ENCODE measurements at places on chromosomes 2 and 18.

- no peak for DNase-seq
Observed at GRCh38 chr2:62343636-62344337, 147.9 kb downstream of the B3GNT2 start.

DNA sequence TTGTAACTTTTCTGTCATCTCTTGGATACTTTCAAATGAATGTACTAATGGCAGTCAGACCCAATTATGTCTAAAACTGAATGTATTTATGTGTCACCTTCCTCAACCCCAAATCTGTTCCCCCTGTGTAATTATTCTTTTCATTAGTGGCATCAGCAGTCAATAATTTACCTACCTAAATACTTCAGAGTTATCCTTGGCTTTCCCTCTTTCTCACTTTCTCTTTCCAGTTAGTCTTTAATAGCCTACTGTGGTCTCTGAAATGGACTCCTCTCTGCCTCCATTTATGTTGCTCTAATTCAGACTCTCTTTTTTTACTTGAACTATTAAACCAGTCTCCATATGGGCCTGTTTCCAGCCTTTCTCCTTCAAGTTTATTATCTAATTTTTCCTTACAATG is 21.0 kb downstream of the C18orf63 start:
- no peak for DNase-seq

DNA sequence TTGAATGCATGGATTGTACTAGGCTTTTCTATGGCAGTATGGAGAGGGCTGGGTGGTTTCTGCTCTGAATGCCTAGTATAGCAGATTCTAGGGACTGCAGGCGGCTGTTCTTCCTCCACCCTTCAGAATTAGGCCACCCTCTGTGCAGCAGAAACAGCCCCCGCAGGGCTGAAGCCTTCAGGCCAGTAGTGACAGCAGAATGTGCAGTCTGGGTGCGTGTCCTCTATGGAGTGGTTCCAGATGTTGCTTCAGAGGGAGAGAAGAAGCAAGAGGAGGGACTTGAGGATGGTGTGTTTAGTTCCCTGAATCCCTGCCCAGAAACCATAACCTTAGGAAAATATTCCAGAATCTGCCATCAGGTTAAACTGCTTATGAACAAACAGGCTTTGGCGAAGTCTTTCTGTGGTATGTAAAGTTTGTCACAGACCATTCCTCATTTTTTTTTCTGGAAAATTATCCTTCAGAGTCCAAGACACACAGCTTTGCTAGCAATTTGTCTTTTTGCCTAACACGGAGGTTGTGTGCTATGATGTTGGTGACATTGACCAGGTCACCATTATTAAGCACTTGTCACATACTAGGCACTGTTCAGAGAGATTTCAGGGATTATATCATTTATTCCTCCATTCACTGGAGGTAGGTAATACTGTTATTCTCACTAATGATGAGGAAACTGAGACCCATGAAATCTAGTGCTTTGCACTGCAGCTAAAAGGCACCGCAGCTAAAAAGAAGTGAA is 21.1 kb downstream of the CASP10 start:
- peak; percentile 83 for DNase-seq

DNA sequence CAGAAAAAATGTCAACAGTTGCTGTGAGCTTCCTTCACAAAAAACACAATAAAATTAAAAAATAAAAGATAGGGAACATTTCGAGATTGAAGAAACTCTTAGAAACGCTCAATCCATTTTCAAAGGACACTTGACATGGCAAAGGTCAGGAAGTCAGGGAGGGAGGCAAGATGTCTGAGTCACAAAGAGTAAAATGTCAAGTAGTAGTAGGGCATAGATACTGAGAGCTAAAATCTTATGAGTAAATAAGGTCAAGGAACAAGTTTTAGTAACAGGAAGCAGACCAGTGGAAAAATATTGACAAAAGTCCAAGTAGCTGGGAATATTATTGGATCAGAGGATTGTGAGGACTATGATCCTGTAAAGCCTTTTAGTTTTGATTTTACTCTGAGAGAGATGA is 495.6 kb downstream of the TMX3 start:
- no peak for DNase-seq

GRCh38 chr18:55861266-55861665 is 273.3 kb upstream of the TCF4 start:
- peak; percentile 78 for DNase-seq

DNA sequence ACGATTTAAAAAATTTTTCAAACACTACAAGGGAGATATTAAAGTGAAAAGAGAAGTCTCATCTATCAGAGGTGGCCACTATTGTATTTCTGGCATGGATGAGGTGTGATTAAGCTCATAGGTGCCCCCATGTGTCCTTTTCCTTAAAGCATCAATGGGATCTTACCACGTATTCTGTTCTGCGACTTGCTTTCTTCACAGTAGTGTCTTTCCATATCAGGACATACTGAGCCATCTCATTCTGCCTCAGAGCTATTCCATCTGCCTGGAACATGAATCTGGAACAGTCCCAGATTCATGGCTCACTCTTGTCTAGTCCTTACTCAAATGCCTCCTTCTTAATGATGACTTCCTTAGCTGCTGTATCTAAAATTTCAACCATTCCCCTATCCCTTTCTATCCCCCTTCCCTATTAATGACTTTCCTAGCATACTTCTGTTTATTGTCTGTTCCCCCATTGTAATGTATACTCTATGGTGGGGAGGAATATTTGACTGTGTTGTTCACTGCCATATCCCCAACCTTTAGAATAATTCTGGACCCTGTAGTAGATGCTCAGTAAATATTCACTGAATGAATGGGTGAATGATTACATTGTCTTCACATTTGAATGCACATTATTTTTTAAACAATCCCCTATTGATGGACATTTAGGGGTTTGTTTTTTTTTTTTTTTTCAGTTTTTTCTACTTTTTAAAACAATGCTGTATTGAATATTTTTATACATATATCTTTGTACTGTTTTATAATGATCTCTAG is 11.1 kb downstream of the STAMBP start:
- peak; percentile 24 for DNase-seq

DNA sequence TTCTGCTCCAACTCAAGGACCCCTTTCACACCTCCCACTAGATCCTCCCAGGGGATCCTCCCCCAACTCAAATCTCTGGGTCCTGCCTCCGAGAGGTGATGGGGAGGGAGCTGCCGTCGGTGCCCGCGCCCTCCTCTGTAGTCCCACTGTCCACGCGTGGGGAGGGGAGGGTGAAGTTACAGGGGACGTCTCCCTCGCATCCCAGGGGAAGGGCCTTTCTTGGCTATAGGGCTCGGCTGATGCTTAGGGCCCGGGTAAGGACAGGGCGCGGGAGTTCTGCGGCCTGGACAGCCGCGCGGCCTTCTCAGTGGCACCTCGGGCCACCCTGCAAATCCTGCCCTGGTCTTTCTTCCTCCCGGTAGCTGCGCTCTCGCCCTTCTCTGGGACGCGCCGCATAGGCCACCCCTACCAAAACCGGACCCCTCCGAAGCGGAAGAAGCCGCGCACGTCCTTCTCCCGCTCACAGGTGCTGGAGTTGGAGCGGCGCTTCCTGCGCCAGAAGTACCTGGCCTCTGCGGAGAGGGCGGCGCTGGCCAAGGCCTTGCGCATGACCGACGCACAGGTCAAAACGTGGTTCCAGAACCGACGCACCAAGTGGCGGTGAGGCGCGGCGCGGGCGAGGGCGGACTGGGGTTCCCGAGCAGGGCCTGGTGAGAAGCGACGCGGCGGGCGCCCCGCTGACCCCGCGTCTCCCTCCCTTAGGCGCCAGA is 1.2 kb downstream of the TLX2 start:
- no peak for DNase-seq

- DNase-seq: no peak
Observed at GRCh38 chr18:66124394-66124793, 373.6 kb downstream of the CDH7 start.

GRCh38 chr2:205465791-205466190 is 216.5 kb upstream of the NRP2 start:
- DNase-seq: no peak

DNA sequence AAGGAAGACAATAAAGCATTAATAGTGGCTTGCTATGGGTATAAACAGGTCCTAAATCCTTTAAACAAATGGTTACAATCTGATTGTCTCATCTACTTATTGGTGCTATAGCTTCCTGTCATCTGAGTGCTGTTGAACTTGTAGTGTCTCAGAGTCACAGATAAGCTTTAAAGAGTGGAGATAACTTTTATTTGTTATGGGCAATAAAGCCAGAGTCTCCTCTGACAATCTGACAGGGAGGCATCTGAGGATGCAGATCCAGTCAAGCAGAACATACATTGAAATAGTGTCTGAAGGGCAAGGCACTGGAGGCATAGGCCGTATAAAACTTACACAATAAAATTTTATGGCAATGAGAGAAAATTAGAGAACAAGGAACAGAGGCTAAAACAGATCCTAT is 1132.4 kb upstream of the CDH2 start:
- no peak for DNase-seq

DNA sequence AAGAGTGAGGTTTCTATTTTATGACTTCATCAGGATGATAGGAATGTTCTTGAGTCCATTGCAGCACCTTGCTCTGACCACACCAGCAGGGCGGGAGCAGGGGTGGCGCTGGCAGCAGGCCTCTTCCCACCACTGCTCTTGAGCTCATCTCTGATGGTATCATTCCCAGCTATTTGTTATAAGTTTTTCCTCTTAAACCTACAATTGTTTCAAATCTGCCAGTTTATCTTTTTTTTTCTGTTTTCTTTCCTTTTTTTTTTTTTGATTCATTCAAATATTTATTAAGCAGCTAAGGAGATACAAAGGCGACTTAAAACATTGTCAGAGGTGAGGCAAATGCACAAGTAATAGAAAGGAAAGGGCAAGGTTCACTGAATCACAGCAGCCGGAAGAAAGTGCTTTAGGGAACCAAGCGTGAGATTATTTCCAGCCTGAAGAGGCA is 28.7 kb downstream of the NIFK start:
- no peak for DNase-seq
